ENCODE measurements at places on chromosomes 3 and 15. TPM values are rescaled to one million over a fixed set of nuclear protein-coding genes. Genes with fewer than 3 reads are reported as not detected.

DNA sequence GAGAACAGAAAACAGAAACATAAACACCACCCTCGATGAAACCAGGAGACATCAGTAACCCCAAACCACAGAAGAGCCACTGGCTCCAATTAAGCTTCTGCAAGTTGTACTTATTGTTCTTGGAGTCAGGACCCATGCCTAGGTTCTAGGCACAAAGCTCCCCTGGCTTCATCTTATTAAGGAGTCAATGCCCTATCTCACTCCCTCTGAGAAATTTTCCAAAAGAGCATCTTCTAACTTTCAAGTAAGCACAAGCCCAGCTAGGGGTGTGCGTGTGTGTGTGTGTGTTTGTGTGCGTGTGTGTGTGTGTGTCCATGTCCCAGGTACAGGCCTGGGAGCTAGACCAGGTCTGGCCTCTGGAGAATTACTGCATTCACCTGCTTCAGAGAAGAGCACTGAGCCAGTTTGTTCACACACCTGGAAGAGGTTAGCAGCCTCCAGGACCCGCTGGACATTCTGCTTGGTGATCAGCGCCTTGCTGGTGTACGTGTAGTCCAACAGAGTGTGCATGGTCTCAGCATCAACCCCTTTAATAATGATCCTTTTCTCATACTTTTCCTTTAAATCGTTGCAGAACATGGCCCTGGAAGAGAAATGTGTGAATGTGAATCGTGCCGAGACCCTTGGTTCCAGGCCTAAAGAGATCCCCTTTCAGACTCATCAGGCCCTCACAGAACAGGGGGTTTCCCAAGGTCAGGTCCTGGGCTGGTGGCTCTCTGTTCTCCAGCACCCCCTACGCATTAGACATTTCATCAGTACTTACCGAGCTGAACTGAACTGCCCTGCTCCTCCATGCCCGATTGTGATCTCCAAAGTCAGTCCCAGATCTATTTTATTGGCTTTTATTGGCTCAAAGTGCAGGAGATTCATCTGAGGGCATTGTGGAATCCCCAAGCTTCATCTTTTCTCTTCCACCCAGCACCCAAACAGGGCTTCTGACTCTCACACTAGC is 27.8 kb downstream of the KLHL6 start:
- no peak for DNase-seq

C3orf49 gene
- not detected for total RNA-seq

DNA sequence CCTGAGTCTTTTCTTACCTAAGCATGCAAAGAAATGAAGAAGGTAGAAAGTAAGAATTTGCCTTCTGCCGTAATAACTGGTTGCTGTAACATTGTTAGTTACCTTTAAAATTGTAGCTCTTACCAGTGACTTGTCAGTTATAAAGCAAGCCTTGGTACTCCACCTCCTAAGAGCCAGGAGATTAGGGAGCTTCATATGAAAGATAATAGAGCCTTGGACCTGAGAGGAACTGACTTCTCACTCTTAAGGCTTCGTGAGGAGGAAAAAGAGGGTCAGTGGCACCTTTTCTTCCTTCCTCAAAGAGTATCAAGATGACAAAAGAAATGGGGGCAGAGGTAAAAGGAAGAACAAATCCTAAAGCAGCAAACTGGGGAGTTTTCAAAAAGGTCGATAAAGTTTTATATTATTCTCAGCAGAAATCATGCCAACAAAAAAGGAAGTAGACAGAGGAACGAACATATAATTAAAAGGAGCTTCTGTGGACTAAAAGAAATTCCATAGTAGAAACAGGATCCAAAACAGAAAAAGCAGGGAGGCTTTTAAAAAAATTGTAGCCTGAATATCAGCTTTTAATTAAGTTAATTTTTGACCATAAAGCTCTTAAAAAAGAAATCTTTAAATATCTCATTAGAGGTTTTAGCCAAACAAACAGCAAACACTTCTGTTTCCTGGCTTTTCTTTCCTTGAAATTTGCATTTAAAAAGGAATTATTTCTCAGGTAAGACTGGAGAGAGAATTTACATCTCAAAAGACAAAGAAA is 847.1 kb upstream of the ALCAM start:
- no peak for DNase-seq

GABRR3 gene
- not detected for total RNA-seq

DNA sequence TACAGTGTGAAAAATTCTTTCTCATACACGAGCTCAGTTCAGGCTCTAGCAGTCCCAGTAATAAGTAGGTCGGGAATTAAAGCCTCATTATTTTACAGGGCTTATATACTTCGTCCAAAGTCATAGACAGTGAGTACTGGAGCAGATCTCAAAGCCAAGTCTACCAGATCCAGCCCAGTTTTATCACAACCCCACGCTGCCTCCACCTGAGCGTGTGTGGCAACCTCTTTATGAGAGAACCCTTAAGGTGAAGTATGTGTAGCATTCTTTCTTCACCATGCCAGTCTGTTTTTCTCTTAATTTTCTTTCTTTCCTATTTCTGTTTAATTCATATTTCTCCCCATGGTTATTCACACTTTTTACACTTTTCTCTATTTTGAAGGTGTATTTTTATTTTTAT is 574.6 kb upstream of the ARPP21 start:
- DNase-seq: no peak
